NCI-H345 (cell line): ENCODE measurements at places on chromosomes 11 and 22.

- DNase-seq = no peak
These were observed 118.0 kb downstream of the KCNQ1 start for GRCh38 chr11:2562890-2563212.

GRCh38 chr11:12480401-12480800, 103.0 kb downstream of the PARVA start:
- DNase-seq = no peak

DNA sequence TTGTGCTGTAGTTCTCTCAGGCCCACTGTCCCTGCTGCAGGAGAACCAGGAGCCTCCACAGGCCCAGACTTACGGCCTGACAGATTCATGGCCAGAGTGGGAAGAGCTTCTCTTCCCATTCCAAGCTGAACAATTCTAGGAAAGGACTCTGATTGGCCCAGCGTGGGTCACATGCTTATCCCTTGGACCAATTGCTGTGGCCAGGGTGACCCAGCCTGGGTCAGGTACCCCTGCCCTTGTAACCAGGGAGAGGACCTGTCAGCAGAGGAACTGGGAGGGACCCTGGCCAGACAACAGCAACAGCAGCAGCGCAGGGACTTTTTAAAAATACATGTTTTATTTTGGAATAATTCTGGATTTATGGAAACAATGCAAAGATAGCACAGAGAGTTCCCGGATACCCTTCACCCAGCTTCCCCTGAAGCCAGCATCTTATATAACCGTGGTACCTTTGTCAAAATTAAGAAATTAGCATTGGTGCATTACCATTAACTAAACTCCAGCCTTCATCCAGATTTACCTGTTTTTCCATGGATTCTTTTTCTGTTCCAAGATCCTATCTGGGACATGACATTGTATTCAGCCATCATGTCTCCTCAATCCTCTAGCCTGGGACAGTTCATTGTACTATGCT, 8.8 kb upstream of the ELFN2 start:
- DNase-seq = no peak

- no peak for DNase-seq
These were observed 37.2 kb downstream of the LIMK2 start for GRCh38 chr22:31248965-31249958.

GRCh38 chr22:20438427-20438677, 727 bp upstream of the SCARF2 start:
- no peak for DNase-seq

DNA sequence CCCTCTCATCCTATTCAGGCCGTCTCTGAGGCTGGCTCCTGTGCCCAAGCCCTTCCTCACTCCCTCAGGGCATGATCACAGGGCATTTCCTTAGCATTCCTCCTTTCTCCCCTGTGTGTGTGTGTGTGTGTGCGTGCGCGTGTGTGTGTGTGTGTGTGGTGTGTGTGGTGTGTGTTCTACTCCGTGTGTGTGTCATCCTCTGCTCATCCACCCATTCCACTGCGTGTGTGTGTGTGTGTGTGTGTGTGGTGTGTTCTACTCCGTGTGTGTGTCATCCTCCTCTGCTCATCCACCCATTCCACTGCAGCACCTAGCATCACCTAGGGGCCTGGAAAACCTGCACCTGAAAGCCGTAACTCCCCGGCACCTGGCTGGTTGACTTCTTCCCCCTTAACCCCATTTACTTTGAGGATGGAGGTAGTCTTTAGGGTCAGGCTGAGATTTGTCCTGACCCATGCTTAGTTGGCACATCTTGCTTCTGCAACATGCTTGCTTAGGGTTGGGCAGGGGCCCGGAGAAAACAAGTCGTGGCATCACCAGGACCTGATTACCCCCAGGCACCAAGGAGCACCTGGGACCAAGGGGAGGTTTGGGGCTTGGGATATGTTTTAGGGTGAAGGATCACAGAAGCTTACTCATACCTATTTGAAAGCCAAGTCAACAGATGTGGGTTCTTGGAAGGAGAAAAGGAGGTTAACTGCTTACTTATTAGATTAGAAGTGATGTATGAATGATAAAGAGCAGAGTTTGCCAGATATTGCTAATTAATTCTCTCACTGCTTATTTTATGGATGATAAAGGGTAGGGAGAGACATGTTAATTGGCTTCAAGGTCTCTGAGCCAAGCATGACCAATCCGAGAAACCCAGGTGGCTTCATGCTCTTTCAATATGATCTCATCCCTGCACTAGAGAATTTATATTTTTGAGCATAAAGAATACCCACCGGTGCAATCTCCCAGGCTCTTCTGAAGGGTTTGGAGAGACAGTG, 18.9 kb downstream of the TIMP3 start:
- no peak for DNase-seq

DNA sequence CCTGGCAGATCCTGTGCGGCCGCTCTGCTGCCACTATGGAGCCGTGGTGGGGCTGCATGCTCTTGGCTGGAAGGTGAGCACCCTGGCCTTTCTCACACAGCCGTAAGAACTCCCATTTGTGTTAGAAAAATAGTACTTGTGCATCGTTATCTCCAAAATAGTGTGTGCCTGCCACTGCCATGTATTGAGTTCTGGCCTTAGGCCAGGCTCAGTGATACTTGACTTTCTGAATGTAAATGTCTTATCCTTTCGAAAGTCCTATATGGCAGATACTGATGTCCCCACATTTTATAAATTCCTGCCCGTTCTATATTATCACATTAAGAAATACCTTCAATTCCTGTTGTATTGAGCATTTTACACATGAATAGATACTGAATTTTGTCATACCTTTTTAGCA, 4.4 kb upstream of the TMEM179B start:
- DNase-seq = no peak

- DNase-seq = no peak
These were observed 423.4 kb upstream of the CCDC179 start for GRCh38 chr11:23283666-23284065.

- no peak for DNase-seq
These were observed 31.0 kb upstream of the CD5 start for GRCh38 chr11:61071208-61071681.

GRCh38 chr11:86812981-86813380, 12.6 kb downstream of the PRSS23 start:
- no peak for DNase-seq

DNA sequence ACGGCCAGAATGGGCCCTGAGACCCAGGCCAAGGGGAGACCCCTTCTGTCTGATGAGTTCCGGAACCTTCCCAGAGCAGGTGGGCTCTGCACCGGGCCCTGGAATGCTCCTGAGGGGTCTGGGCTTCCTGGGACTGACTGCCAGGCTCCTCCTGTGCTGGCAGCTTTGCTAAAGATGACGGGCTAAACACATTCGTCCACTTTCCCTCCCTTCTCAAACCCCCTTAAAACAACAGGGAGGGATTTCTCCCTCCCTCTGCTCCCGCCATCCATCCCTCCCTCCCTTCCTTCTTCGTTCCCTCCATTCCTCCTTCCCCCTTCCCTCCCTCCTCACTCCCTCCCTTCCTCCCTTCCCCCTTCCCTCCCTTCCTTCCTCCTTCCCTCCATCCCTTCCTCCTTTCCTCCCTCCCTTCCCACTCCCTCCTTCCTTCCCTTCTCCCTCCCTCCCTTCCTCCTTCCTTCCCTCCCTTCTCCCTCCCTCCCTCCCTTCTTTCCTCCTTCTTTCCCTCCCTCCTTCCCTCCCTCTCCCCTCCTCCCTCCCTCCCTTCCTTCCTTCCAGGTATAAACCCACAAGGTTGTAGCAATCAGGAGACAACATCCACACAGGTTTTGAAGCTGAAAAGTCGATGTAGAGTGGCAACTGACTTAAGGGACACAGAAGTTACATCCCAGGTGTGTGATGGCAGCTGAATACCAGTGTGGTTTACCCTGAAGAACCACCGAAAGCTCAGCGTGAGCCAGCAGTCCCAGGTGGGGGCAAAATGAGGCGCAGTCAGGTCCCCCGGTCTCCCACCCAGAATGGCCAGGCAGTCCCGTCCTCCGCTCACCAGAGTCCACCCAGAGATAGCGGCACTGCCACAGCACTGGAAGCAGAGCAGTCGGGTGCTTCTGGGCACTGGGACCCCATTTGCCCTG, 18.8 kb upstream of the MGAT3 start:
- DNase-seq = no peak

- DNase-seq = no peak
These were observed 1.1 kb downstream of the OVOL1 start for GRCh38 chr11:65787649-65788622.

DNA sequence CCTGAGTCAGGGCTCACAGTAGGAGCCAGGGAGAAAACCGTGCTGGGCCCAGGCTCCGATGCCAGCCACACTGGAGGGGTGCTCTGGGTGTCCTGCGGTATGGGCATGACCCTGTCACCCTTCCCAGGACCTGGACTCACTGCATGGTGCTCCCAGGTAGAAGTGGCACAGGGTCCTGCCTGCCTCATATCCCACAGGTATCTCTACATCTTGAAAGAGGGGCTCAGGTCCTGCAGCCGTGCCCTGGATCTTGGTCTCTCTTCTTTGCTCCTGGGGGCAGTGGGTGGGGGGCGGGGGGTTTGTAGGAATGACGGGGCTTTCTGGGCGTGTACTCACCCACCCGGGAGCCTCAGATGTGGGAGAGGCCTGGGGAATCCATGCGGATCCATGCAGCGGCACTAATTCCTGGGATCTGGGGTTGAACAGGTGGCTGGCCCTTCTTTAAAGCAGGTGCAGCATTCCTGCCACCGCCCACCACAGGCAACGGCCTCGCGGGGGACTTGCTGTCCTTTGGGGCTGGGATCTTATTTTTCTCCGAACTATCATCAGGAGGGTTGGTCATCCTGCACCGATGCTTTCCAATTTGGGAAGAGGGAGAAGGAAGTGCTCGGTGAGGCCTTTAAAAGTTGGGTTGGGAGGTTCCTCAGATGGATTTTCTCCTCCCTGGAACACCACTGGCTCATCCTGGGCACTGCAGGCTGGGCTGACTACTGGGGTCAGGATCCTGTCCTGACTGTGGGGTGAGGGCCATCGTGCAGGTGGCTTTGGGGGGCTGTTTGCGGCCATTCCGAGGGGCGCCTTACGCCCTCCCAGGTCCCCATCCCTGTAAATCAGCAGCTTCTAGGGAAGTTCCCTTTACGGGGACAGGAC, 886.4 kb downstream of the BRD1 start:
- no peak for DNase-seq

DNA sequence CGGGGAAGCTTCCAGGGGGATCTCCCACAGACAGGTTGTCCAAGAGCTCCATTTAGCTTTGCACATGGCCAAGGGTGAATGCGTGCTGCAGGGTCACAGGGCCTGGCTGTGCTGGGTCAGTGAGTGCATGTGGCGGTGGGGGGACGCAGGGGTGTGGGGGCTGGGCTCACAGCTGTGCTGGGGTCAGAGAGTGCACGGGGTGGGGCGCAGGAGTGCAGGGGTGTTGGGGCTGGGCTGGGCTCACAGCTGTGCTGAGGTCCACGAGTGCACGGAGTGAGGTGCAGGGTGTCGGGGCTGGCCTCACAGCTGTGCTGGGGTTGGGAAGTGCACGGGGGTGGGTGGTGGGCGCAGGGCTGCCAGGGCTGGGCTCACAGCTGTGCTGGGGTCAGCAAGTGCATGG, 557.7 kb downstream of the BRD1 start:
- DNase-seq = no peak

DNA sequence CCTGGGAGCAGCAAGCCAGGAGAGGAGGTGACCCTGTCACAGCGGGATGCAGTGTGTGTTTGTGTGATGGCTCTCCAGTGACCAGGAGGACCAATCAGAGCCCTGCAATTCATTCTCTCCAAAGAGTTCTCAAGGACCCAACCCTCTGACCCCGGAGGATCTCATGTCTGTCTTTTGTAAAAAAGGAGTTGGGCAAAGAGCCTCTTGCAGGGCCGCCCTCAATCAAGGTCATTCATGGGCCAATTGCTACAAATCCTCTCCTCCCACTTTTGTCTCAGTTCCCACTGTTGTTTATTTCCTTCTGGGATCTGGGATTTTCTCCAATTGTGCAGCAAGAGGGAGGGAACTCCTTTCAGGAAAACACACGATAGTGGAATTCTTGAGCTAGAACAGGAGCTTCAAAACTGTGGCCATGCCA, 4.0 kb downstream of the TECTA start:
- no peak for DNase-seq

- no peak for DNase-seq
These were observed 132.4 kb downstream of the MN1 start for GRCh38 chr22:27668828-27669797.

GRCh38 chr22:40506762-40507161, 129.8 kb downstream of the MRTFA start:
- DNase-seq = no peak

DNA sequence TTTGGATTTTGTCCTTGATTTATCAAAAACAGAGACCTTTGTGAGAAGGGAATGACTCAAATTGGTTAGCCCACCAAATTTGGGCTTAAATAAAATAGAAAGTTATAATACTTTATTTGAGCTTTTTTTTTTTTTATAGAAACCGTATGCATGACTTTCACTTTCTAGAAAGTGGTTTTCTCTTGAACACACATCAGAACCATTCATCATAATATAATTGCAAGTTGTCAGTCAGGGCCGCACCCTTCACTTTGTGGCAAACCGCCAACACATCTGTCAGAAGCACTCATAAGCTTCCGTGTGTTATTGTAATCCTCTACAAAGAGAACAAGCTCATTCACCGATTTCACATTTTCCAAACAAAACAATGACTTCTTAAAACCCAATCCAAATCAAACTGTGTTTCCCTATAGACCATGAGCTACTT, 76.1 kb downstream of the SOX6 start:
- peak; percentile 81 for DNase-seq

DNA sequence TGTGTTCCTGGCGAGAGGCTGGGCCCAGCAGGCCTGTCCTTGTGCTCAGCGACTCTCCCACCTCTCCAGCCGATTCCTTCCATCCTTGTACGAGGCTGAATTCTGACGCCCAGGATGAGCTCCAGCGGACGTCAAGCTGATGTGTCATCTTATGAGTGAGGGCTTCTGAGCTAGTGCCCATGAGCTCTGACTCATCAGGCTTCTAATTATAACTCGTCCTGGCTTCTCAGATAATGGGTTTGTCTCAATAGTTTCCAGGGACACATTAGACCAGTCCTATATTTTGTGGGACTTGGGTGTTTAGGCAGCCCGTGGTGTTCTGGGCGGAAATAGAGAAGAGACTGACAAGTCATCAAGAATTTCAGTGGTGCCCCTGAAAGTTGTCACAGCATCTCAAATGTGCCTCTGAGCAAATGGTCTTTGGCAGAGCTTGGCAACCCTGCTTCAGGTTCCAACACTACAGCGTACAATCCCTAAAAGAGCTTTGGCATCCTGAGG, 108.2 kb upstream of the CD44 start:
- no peak for DNase-seq

GRCh38 chr11:92500453-92500852, 275.8 kb downstream of the FAT3 start:
- no peak for DNase-seq

GRCh38 chr11:96272529-96273222, 70.3 kb downstream of the MAML2 start:
- DNase-seq = no peak

GRCh38 chr11:116502641-116503061, 270.1 kb downstream of the BUD13 start:
- DNase-seq = no peak

DNA sequence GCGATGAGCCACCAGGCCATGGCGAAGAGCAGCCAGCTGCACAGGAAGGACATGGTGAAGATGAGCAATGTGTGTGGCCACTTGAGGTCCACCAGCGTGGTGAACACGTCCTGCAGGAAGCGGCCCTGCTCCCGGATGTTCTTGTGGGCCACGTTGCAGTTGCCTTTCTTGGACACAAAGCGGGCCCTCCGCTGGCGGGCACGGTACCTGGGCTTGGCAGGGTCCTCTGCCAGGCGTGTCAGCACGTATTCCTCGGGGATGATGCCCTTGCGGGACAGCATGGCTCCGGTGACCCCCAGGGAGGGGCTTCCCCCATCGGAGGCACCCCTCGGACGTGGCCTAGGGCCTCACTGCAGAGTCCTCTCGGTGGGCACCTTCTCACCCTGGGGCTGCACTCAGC, 648 bp downstream of the KCNJ11 start:
- DNase-seq = no peak

- DNase-seq = no peak
These were observed 744.6 kb downstream of the FAM181B start for GRCh38 chr11:81989093-81989492.
